ENCODE measurements at places on chromosomes 7 and 10.

GRCh38 chr10:59563531-59563930 is 146.1 kb downstream of the SLC16A9 start:
- no peak for DNase-seq

DNA sequence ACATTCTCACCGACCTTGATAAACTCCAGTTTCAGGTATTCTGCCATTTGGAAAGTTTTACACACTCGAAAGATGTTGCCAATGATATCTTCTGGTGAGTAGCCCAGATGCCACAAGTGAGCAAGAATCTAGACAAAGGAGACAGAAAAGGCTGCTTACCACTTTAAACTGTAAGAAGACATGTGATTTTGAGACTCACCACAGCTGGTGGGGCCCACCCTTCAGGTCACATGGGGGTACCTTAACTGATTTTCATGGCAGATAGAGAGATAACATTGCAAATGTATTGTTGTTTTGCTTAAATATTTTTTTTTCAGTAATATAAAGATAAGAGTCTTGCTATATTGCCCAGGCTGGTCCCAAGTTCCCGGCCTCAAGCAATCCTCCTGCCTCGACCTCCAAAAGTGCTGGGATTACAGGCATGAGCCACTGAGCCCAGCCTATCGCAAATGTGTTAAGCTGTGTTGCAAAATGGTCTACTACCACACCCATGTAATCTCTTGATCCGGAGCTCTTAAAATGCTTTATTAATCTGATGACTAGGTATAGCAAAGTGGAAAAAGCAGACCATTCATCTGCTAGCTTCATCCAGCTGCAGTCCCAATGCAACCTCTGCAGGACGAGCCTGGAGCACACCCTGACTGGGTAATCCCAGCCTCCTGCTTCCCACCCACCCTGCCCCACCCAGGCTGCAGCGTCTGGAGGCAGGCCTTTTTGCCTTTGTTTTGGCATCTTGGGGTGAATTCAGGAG is 18.5 kb downstream of the RFC2 start:
- no peak for DNase-seq

GRCh38 chr10:118633786-118634185 is 38.3 kb upstream of the PRLHR start:
- DNase-seq = no peak

GRCh38 chr10:6045878-6046772 is 16.0 kb downstream of the IL2RA start:
- no peak for DNase-seq

- DNase-seq = no peak
Measured at GRCh38 chr10:89421018-89421476, 6.7 kb downstream of the IFIT5 start.

- DNase-seq = no peak
Measured at GRCh38 chr10:37236093-37236492, 110.7 kb downstream of the ANKRD30A start.

DNA sequence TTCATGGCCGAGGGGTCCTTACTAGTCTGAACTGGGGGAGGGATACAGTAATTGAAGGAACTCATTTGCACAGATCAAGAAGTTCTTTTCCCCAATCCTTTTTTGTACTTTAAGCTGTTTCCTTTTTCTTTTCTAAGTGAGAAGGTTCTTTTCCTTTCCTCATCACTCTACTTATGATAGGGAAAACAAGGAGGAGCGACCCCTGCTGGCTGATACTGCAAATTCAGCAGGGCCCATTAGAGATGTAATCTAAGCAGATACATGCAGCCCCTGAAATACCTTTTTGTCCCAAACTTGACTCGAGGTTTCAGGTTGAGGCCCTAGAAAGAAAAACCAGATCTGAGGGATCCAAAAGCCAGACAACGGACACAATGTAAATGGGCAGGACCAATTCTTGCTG is 305.5 kb downstream of the DNAJB9 start:
- DNase-seq = no peak

GRCh38 chr10:127198721-127199120 is 2.3 kb upstream of the INSYN2A start:
- no peak for DNase-seq

DNA sequence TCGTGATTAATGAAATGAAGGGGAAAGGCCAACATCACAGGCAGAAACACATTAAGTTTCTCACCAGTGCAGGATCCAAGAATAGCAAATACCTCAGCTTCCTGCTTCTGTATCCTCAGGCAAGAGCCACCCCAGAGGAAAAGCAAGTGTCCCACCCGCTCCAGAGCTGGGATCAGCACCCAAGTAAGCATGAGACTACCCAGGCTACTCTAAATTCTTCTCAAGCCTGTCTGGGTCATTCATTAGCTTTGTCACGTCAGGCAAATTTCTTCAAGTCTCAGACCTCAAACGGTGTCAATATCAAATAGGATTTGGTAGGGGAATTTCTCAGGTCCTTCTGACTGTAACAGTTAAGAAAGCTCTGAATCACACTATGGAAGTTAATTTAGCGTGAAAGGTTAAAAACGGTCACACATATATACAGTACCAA is 59.0 kb downstream of the GNA12 start:
- no peak for DNase-seq

DNA sequence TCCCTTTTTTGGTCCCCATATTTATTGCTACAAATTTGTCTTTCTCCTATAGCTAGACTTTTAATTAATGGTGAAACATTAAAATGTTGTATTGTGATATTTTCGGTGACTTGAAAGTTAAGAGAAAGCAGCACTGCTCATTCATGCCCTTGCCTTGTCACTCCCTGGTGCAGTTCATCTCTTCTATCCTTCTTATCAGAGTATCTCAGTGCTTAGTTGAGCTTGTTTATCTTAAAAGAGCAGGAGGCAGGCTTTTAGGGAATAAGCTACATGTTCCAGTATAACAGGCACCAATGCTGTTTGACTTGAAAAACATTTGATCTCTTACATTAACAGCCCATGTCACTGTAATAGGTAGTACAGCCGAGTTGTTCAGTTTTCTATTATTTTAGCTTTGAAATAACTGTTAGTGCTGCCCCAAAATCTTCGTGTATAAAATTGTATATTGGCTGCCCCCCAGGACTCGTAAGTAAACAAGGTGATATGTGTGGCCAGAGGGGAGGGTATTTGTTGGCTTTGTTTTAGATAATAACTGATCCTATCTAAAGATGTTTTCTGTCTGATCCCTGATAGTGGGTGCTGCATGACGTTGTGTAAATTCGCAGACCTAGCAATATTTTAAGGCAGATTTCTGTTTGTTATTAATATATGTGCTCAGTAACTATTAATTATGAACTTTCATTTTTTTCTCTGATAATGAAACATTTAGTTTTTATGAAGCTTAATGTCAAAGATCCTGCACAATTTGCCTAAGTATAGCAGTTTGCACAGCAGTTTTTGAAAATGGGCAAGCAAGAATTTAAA is 96.5 kb downstream of the BTRC start:
- no peak for DNase-seq
